ENCODE measurements at places on chromosomes 3 and 15.

DNA sequence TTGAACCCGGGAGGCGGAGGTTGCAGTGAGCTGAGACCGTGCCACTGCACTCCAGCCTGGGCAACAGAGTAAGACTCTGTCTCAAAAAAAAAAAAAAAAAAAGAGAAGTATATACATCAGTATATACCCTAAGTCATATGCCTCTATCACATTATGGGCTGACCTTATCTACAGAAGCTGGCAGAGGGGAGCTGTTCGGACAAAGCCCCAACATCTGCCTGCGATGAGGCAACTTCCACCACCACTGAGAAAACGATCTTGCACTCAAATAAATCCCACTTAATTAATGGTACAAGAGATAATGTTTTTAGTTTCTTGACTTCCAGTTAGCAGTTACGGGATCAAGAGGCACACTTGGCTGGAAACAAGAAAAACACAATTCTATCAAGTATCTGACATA, 2.2 kb downstream of the GLT8D1 start:
- no peak for DNase-seq

DNA sequence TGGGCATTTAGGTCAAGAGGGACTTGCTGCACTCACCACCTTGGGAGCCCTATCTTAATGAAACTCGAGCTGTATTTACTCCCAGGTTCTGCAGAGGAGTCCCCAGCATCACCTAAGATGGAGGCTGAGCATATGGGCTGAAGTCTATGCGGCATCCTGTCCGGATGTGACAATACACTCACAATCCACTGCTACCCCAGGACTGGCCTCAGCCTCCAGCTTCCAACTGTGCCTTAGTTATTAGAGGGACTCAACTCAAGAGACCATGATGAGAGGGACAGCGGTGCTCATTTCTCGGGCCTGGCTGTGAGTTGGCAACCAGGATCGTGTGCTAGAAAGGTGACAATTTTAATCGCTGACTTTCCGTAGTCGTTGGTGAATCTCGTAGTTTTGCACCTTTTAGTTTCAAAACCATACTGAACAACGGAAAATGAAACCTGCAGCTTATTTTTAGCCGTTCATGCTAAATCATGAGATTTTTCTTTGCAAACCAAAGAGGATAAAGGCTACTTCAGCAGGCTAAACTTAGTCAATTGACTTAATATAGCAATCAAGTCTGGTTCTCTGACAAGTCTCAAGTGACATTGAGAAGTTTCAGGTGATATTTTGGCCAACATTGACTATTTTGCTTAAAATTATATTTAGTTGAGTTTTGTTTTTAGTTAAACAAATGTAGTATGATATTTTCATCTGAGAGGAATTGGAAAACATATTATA, 11.1 kb downstream of the ZBTB38 start:
- peak; percentile 12 for DNase-seq

- DNase-seq, result no peak
Observed at GRCh38 chr3:73536952-73537351, 87.8 kb downstream of the PDZRN3 start.

DNA sequence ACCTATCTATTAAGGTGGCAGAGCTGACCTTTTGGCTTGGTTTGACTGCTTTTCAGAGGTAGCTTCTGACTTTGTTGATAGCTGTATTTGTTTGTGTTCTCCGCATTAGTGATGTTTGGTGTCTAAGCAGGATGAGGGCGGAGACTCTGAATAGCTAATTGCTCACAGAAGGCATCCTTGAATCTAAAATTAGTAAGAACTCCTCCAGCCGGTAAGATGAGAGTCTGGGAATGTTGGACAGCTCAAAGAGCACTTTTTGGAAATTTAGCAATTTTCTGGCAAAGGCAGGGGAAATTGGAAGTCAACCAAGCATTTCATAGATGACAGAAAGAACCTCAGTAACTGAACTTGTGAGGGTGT, 174.1 kb downstream of the KLHL25 start:
- no peak for DNase-seq

DNA sequence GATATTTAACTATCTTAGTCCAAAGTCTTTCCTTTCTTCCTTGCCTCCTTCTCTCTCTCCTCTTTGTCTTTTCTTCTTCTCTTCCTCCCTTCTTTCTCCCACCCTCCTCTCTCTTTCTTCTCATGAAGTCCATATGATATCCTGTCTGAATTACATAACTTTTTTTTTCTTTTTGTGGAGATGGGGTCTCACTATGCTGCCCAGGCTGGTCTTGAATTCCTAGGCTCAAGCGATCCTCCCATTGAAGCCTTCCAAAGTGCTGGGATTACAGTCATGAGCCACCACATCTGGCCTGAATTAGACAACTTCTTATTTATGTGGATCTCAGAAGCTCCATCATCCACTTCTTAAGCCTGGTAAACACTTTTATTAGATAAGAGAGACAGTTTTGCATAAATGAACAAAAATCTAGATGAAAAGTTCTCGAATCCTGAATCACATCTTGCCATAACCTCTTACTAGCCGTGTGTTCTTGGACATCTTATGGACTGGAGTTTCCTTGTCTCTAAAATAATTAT, 206.5 kb downstream of the LPP start:
- DNase-seq, result no peak

All from activated CD4-positive, alpha-beta T cell treated with anti-CD3 and anti-CD28 coated beads, Interleukin-2, amount 10 ng/mL, durations not matched to agents 7 days and 5 days (primary cell).